Renal cortical epithelial cell (primary cell): ENCODE measurements at places on chromosomes 3 and 15. TPM values are rescaled to one million over a fixed set of nuclear protein-coding genes. Genes with fewer than 3 reads are reported as not detected.

WDR76 gene
- 3.8 and 17.0 TPM in 2 replicates for total RNA-seq

MUSTN1 gene
- total RNA-seq = not detected in 2 replicates

SLC9C1 gene
- 0.25 and 1.7 TPM in 2 replicates for total RNA-seq

RLBP1 gene
- not detected in 2 replicates for total RNA-seq

CHDH gene
- total RNA-seq = 4.9 and 5.2 TPM in 2 replicates

SHQ1 gene
- 22.2 and 25.0 TPM in 2 replicates for total RNA-seq

SSUH2 gene
- not detected in 2 replicates for total RNA-seq

MEX3B gene
- total RNA-seq = 1.9 and 4.6 TPM in 2 replicates

GOLGA6B gene
- not detected in 2 replicates for total RNA-seq

DUOXA1 gene
- not detected in 2 replicates for total RNA-seq

GOLGA8H gene
- 0.69 and 0.99 TPM in 2 replicates for total RNA-seq

SAMD7 gene
- not detected in 2 replicates for total RNA-seq

ACTRT3 gene
- total RNA-seq = 12.3 and 14.3 TPM in 2 replicates

GRAMD1C gene
- total RNA-seq = 3.0 and 11.8 TPM in 2 replicates

SERINC4 gene
- 0.05 TPM in 1 of 2 replicates, not detected in the other for total RNA-seq

AGTR1 gene
- not detected in 2 replicates for total RNA-seq

NR1I2 gene
- 0.20 TPM in 1 of 2 replicates, not detected in the other for total RNA-seq

DAPK2 gene
- 0.17 and 0.94 TPM in 2 replicates for total RNA-seq

CDC25A gene
- total RNA-seq = 3.2 and 7.3 TPM in 2 replicates

PRR23B gene
- not detected in 2 replicates for total RNA-seq

IGSF10 gene
- 0.05 TPM in 1 of 2 replicates, not detected in the other for total RNA-seq

NIT2 gene
- total RNA-seq = 25.5 and 38.0 TPM in 2 replicates

CHRNB4 gene
- 0.15 TPM in 1 of 2 replicates, not detected in the other for total RNA-seq

APBA2 gene
- 8.5 and 11.7 TPM in 2 replicates for total RNA-seq

PLAAT1 gene
- 0.20 and 0.69 TPM in 2 replicates for total RNA-seq

CLDN16 gene
- total RNA-seq = 30.2 and 41.8 TPM in 2 replicates

CHRNA3 gene
- total RNA-seq = not detected in 2 replicates

IL17RE gene
- total RNA-seq = 0.69 and 1.3 TPM in 2 replicates

GPR160 gene
- 28.6 and 50.5 TPM in 2 replicates for total RNA-seq

VPS33B gene
- total RNA-seq = 13.8 and 22.4 TPM in 2 replicates

CADPS gene
- not detected in 2 replicates for total RNA-seq

ITIH3 gene
- total RNA-seq = not detected in 2 replicates

NR2E3 gene
- 0.45 TPM in 1 of 2 replicates, not detected in the other for total RNA-seq

GOLGA6L10 gene
- total RNA-seq = 0.35 and 2.0 TPM in 2 replicates

MESP2 gene
- not detected in 2 replicates for total RNA-seq

LDHAL6B gene
- total RNA-seq = not detected in 2 replicates

CCR8 gene
- total RNA-seq = 1.0 TPM in 1 of 2 replicates, not detected in the other

CFAP44 gene
- total RNA-seq = under 0.01 and 16.4 TPM in 2 replicates

KBTBD13 gene
- total RNA-seq = not detected in 2 replicates

COL6A5 gene
- total RNA-seq = under 0.01 TPM in 1 of 2 replicates, not detected in the other
